ENCODE measurements at places on chromosomes 11 and 22.
A peak's percentile ranks its signal among the peaks of the same experiment; 100 is the strongest.

- DNase-seq, result no peak
Measured at GRCh38 chr22:45491841-45492240, 10.8 kb upstream of the FBLN1 start.

DNA sequence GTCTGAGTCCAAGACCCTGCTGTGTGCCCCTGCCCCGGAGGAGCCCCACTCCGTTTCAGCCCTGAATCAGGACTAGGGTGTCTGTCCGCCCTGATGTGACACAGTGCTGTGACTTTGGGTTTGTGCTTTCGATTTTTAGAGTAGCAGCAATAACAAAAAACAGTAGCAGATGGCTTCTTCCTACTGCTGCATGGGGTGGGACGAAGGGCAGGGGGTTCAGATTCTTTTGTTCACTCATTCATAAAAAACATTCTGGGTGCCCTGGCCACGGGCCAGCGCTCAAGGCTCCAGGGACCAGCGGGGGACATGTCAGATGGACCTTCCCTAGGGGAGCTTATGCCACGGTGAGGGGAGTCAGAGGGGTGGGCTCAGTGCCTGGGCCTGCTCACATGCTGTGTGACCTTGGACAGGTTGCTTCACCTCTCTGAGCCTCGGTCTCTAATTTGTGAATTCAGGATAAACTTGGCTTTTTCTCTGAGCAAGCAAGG is 24.6 kb upstream of the PRR5 start:
- no peak for DNase-seq

- DNase-seq, result peak; percentile 18
Measured at GRCh38 chr22:20015971-20016733, 471 bp downstream of the ARVCF start.

- no peak for DNase-seq
Measured at GRCh38 chr11:109730669-109731068, 308.7 kb downstream of the C11orf87 start.

GRCh38 chr11:35655254-35655653 is 7.3 kb upstream of the TRIM44 start:
- DNase-seq, result no peak

GRCh38 chr11:1299621-1300020 is 9.8 kb downstream of the TOLLIP start:
- no peak for DNase-seq

- DNase-seq, result peak; percentile 31
Measured at GRCh38 chr11:119315131-119316015, 1.6 kb downstream of the MCAM start.

- DNase-seq, result no peak
Measured at GRCh38 chr11:75195167-75195962, 44.5 kb downstream of the SLCO2B1 start.

GRCh38 chr11:114156782-114157181 is 97.3 kb downstream of the ZBTB16 start:
- DNase-seq, result no peak

- peak; percentile 46 for DNase-seq
Measured at GRCh38 chr11:78420255-78420764, 2.7 kb upstream of the GAB2 start.

GRCh38 chr11:67420147-67420645 is 4.7 kb downstream of the CARNS1 start:
- DNase-seq, result no peak

- DNase-seq, result no peak
Measured at GRCh38 chr11:129574431-129574830, 198.8 kb downstream of the BARX2 start.

GRCh38 chr11:126029805-126030204 is 32.9 kb downstream of the CDON start:
- no peak for DNase-seq

GRCh38 chr22:26681395-26681821 is 24.0 kb downstream of the MIAT start:
- DNase-seq, result no peak

DNA sequence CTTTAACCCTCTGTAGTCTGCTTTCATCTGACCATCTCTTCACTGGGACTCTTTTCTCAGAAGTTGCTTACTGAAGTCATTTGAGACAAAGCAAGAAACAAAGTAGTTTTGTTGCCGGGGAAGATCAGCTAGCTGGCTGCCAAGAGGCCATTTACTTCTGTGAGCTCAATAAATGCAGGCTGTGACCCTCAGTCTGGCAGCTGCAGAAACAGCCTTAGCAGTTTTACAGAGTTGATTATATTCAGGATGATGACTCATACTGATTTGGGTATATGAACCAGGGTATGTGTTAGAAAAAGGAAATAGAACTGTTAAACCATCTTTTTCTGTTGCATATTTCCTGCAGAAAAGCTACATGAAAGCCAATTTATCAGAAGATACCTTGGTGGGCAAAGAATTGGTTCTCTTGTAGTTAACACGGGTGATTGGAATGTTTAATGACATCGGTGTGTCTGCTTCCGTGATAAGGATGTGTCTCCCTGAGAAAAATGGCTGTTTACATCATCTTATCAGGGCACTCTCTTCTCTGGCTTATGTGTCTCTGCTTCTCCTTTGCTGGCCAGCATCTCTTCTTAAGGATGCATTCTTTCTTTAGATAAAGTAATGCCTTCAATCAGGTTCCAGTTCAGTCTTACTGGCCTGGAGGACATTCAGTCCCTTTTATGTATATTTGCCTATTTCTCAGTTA is 18.5 kb downstream of the FIBIN start:
- no peak for DNase-seq

GRCh38 chr11:119864836-119865235 is 135.8 kb upstream of the NECTIN1 start:
- no peak for DNase-seq

GRCh38 chr11:64924910-64925284 is 408 bp downstream of the PPP2R5B start:
- no peak for DNase-seq

DNA sequence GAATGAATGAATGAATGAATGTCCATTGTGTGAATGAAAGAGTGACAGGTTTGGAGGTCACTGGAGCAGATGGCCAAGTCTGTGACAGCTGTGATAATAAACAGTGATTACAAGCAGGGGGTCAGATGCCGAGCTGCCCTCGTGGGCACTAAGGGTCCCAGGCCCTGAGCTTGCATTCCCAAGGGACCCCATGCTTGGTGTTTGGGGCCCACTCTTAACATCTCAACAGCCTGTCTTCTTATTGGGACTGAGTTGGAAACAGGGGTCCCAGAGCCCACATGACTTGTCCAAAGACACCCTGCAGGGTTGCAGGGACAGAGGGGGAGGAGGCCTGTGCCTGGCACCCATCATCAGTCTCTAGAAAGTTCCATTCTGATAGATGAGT is 12.0 kb upstream of the ANO1 start:
- DNase-seq, result no peak

DNA sequence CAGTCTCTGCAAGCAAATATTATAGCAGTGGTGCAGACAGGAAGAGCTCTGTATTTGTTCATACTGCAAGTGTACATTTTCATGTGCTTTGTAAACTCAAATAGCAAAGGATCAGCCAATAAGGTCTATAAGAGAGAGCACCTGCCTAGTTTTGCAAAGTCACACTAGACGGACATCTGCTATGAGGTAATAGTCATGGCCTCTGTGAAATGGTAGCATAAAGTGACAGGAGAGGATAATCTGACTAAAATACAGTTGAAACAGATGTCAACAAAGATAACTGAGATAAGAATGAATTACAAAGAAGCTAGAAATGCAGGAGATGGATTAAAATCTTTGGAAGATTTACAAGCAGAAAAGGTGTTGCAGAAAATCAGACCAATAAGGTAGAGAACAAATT is 70.6 kb upstream of the SPON1 start:
- no peak for DNase-seq

- DNase-seq, result no peak
Measured at GRCh38 chr11:95595973-95596489, 193.6 kb downstream of the FAM76B start.

- DNase-seq, result no peak
Measured at GRCh38 chr11:117239295-117239694, 6.8 kb downstream of the RNF214 start.

GRCh38 chr11:70341881-70342429 is 56.4 kb upstream of the CTTN start:
- no peak for DNase-seq

DNA sequence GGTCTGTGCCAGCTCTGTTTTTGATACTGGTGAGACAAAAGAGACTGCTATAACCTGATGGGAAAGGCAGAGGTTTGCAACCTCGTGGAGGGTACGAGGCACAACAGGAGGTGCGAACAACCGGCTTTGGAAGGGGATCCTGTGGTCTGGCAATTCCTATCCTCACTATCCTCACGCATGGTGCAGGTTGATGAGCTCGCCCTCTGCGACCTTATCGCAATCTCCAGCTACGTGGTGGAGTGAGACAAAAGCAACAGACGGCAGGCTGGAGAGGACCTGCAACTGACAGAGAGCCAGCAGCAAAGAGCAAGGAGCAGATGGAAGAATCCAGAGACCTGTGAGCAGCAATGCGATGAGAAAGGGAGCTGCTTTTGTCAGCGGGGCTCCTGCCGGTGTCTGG is 47.3 kb upstream of the TSKU start:
- no peak for DNase-seq

DNA sequence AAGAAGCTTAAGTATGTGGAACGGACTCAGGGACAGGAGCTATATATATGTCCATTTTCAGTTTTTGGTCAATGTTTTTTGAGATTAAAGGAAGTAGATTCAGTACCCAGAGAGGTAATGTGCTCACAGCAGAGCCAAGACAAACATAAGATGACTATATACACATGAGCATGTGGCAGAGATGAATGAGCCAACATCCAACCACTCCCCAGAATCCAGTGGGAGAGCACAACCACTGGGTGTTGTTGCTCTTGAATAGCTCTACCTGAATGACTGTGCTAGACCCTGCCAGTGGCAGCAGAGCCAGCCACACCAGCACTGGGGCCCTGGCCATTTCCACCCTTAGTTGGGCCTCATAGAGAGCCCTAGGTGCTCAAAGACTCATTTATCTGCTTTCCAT is 10.7 kb upstream of the SYTL2 start:
- no peak for DNase-seq

DNA sequence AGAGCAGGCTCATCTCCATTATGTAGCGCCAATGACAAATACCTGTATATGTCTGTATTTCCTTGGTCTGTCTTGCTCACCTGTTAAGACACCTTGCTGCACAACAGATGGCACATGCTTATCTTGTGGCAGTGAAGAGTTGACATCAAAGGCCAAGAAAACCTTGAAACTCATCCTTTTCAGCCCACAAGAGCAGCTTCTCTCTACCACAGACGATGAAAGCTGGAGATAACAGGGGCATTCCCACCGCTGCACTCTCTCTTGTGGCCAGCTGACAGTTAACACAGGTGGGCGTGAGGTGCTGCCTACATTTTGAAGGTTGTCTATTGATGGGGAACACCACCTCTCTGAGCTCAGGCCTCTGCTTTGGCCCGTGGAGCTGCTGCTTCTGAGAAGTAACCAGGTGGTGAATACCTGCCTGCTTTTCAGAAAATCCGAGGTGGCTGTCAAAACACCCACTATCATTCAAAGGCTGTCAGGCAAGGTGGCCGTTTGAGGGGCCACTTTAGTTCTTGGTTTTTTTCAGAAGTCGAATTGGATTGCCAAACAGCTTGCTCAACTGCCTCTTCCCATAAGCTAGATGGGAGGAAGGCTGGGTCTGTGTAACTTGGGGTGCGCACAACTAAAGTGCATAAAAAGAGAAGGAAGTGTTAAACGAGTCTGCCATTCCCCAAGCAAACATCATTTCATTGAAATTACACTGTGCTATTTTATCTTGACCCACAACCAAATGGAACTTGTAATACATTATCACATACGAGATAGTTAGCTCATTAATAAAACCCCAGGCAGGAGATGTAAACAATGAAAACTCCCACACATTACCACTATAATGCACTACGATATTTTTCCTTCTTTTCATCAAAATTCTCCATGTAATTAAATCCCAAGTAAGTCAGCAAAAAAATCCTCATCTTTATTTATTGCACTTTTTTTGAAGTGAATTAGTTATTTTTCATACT is 87.1 kb upstream of the RAG2 start:
- DNase-seq, result peak; percentile 46

DNA sequence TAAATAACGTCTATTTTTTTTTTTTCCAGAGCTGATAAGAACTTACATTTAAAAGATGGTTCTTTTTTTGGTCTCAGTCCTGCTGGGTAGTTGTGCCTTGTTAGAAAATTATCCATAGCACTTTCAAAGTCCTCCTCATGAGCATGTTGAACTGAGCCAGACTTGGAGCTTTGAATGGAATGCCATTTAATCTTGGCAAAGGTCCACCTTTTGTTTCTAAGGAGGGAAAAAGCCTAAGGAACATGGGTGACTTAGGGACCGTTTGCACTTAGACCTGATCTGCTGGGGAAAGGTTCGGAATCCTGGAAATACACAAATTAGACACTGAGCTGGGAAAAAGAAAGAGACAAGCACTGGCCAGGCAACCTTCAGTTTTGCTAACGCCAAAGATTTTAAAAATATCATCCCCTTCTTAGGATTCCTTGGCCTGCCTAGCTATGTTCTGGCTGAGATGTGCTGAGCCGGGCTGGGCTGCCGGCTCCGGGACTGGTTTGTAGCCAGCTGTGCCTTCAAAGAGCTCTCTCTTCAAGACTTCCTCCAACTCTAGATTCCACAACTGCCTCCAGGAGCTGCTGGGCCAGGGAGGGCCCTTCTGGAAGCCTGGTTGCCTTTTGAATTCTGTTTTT is 67.4 kb downstream of the ENDOD1 start:
- no peak for DNase-seq

GRCh38 chr11:127713226-127713625 is 712.7 kb upstream of the KIRREL3 start:
- DNase-seq, result no peak

- no peak for DNase-seq
Measured at GRCh38 chr11:96314326-96315020, 28.5 kb downstream of the MAML2 start.

DNA sequence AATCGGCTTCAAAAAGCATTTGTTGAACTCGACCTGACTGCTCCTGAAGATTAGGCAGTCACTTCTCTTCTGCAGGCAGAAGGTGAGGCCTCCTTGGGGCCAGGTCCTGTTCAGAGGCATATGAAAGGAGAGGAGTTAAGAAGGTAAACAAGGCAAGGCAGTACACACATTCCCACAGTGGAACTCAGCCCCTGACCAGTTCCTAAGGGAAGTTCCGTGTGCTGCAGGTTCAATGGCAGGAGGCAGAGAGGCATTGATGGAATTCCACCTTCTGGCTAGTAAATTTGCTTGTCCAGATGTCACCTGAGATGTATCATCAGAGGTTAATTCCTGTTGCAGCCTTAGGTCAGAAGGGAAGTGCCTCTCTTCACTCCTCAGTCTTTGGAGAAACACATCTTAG is 337.0 kb upstream of the MTNR1B start:
- DNase-seq, result no peak

GRCh38 chr11:43278193-43278956 is 33.4 kb upstream of the API5 start:
- peak; percentile 0 for DNase-seq

- DNase-seq, result no peak
Measured at GRCh38 chr11:94152678-94153065, 24.0 kb downstream of the PANX1 start.

GRCh38 chr11:120068114-120068573 is 69.8 kb downstream of the TRIM29 start:
- DNase-seq, result no peak

Data from CD4-positive, alpha-beta T cell treated with Interferon alpha-2 for 1 hour (primary cell).